ENCODE measurements at places on chromosomes 12 and 14. TPM values are rescaled to one million over a fixed set of nuclear protein-coding genes. Genes with fewer than 3 reads are reported as not detected.

Gene YY1
- total RNA-seq = 68.9 TPM

Gene NEUROD4
- total RNA-seq = not detected

Gene CDKL1
- total RNA-seq = 5.8 TPM

GRCh38 chr14:61365667-61366212 lies 44.4 kb downstream of the PRKCH start:
- no peak for DNase-seq

DNA sequence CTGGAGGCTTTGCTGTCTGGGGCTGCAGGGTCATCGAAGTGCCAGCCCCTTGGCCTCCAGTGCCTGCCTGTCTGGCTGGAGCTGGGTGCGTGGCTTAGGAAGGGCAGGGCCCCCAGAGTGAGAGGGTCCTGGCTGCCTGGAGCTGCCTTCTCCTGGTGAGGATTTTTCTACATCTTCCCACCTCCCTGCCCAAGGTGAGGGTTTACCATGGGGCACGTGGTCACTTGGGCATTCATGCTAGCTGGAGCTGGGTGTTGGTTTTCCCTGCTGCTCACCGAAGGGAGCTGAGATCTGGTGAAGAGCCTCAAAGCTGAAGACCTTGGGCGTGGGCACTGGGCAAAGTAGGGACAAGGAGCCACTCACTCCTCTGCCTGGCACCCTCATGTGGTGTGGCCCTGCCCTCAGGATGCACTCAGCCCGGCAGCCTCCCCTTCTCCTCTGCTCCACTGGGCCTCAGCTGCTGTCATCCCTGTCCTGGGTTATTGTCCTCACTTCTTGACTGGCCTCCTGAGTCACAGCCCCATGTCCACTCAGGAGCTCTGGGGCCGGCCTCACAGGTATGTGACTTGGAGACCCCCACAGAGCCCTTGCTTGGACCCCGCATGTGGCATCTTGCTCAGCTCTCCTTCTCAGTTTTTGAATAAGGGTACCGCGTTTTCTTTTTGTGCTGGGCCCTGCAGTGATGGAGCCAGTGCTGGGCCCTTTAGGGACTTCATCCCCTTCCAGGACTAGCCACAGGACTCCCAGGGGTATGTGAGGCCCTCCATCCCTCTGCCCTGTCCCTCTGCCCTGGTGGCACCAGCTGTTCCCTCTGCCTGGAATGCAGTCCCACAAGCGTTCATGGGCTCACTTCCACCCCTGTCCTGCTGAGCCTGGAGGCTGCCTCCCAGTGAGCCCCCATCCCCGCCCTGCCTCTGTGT lies 1.6 kb downstream of the CEP170B start:
- no peak for DNase-seq

- no peak for DNase-seq
These were observed 85.6 kb downstream of the SMOC1 start for GRCh38 chr14:69964841-69965240.
